ENCODE measurements at places on chromosomes 2 and 18. TPM values are rescaled to one million over a fixed set of nuclear protein-coding genes. Genes with fewer than 3 reads are reported as not detected.

REG3G gene
- polyA plus RNA-seq = not detected

ERBB4 gene
- polyA plus RNA-seq = 20.0 TPM

SCN9A gene
- 17.9 TPM for polyA plus RNA-seq

LYG2 gene
- polyA plus RNA-seq = 0.33 TPM

DNA sequence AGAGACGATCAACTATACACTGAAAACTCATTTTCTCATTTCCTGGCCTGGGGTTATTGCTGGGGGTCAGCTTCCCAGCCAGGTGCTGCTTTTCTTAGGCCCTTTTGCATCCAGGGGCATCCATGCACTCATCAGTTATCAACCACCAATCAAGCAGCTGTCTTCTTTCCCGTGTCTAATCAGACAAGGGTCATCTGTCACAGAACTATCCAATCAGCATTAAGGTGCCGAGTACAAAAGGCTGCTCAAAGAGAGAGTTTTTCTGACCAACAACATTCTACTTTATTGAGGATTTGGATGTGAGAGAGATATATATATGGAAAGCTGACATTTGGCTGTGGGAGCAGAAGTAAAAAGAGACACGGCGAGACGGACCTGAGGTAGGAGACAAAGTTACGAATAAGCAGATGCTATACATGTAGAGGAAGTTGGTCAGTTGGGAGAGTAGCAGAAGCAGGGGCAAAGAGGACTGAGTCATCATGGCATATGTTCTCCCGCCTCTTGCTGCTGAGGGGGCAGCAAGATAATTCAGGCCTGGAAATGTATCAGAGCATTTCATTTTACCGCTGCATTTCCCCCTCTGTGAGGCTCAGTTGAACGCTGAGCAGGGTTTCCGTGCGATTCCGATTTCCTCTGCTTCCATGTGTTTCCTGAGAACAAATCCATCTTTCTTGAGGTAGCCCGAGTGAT, 129.3 kb downstream of the NUP35 start:
- H3K4me3 ChIP-seq = no peak overlapping the region
- H3K27me3 ChIP-seq = no peaks in the 10 kb centered on the region
- peaks cover 3% of the 10 kb centered on the region for H3K4me1 ChIP-seq
- H3K27ac ChIP-seq = no peak overlapping the region
- no peak for DNase-seq

GRCh38 chr2:180938451-180938850, 42.0 kb upstream of the UBE2E3 start:
- no peak for DNase-seq
- no peaks in the 10 kb centered on the region for H3K4me1 ChIP-seq
- H3K36me3 ChIP-seq = no peaks in the 10 kb centered on the region
- no peaks in the 10 kb centered on the region for H3K27me3 ChIP-seq
- no peak overlapping the region for H3K4me3 ChIP-seq
- H3K27ac ChIP-seq = no peak overlapping the region

DNA sequence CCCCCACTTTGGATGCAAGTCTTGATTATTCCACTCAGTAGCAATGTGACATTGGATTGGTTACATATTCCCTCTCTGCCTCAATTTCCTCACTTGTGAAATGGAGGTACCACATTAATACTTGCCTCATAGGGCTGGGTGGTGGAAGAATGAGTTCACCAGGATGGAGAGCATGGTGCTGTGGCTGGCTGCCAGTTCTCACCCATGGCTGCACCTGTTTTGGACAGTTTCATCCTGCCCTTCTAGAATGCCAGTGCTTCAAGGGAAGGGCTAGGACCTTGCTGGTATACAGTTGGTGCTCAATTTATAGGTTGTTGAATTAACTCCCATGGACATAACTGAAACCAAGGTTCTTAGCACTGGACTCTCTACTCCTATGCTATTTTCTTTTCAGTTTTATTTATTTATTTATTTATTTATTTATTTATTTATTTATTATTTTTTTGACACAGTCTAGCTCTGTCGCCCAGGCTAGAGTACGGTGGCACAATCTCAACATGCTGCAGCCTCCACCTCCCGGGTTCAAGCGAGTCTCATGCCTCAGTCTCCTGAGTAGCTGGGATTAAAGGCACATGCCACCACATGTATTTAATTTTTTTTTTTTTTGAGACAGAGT, 5.3 kb upstream of the SH3RF3 start:
- H3K27ac ChIP-seq = no peak overlapping the region
- peaks cover 13% of the 10 kb centered on the region for H3K4me1 ChIP-seq
- H3K4me3 ChIP-seq = no peak overlapping the region
- no peaks in the 10 kb centered on the region for H3K27me3 ChIP-seq
- no peaks in the 10 kb centered on the region for H3K36me3 ChIP-seq

- no peak overlapping the region for H3K27ac ChIP-seq
- no peak overlapping the region for H3K4me3 ChIP-seq
- H3K27me3 ChIP-seq = peaks cover 21% of the 10 kb centered on the region
- H3K36me3 ChIP-seq = no peaks in the 10 kb centered on the region
- H3K4me1 ChIP-seq = peaks cover 27% of the 10 kb centered on the region
- peak; percentile 29 for DNase-seq
These were observed 15.4 kb upstream of the E2F6 start for GRCh38 chr2:11481426-11481788.

DNA sequence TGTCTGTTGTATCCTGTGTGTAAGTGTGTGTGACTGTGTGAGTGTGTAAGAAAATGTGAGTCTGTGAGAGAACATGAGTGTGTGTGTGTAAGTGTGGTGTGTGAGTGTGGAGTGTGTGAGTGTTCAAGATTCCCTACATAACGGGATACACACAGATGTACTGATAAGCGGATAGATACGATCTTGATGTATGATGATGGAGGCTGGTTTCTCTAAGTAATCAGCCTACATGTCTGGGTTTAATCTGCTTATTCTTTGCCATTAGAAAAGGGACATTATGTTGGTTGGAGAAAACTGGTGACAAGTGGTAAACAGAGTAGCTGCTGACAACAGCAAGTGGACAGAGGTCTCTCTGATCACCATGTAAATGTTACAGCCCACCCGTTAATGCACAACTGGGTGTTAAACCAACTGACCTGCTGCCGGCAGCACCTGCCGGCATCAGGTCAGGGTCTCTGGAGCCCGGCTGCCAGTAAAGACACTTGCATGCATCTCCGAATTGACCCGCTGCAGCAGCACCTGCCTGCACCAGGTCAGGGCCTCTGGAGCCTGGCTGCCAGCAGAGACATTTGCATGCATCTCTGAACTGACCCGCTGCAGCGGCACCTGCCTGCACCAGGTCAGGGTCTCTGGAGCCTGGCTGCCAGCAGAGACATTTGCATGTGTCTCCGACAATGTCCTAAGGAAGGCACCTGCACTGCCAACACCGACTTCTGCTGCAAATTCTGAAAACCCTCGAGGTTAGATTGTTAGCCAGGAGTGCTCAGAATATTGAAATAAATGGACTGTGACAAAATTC, 87.5 kb downstream of the MBP start:
- no peak for DNase-seq
- H3K4me3 ChIP-seq = no peak overlapping the region
- H3K36me3 ChIP-seq = peaks cover 5% of the 10 kb centered on the region
- peaks cover 27% of the 10 kb centered on the region for H3K4me1 ChIP-seq
- H3K27ac ChIP-seq = no peak overlapping the region

GRCh38 chr2:18247282-18248110, 313.0 kb downstream of the RDH14 start:
- H3K27ac ChIP-seq = no peak overlapping the region
- no peak overlapping the region for H3K4me3 ChIP-seq
- no peaks in the 10 kb centered on the region for H3K36me3 ChIP-seq
- H3K27me3 ChIP-seq = no peaks in the 10 kb centered on the region
- H3K4me1 ChIP-seq = no peaks in the 10 kb centered on the region
- DNase-seq = no peak

DNA sequence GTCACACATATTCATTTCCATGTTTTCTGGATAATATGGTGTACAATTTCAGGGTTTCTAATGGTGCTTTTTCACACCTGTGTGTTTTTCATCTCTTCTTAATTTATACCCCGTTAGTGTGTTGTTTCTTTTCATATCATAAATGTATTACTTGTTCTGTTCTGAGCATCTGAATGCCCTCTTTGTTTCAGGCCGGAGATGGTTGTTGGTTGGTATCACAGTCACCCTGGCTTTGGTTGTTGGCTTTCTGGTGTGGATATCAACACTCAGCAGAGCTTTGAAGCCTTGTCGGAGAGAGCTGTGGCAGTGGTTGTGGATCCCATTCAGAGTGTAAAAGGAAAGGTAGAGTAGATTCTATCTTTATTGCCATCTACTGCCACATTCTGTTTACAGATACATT, 45.1 kb upstream of the TBR1 start:
- H3K27me3 ChIP-seq = no peaks in the 10 kb centered on the region
- H3K4me3 ChIP-seq = no peak overlapping the region
- DNase-seq = no peak
- H3K27ac ChIP-seq = no peak overlapping the region
- H3K36me3 ChIP-seq = no peaks in the 10 kb centered on the region

DNA sequence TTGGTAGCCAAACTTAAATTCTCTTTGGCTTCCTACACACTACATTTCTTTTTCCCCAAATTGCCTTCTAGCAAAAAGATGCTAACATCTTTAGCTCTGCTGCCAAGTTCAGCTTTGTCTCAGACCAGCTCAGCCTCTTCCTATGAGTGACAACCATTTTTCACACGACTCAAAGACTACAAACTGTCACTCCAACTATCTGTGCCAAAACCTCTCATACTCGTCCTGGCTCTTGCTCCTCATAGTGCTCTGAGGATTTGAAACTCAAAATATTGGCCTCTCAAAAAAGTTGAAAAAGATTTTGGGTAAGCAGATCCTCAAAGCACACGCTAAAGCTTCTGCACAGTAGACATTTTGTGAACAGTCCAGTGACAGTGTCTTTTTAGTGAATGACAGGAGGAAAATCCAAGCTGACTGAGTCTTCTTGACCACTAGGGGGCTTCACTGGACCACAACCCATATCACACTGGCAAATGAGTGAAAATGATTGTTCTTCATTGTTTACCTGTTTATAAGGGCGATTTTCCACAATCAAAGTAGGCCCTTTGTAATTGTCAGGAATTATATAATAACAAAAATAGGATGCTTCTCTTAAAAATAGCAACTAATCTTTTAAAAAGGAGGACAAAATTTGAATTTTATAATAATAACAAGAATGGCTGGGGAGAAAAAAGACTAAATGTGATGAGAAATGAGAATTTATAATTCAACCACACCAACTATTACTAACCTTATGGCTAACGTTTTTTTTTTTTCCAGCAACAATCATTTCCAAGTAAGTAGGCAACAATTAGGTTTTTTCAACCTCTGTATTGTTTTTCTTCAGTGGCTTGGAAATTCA, 85.5 kb upstream of the PGAP1 start:
- no peak for DNase-seq
- H3K27me3 ChIP-seq = no peaks in the 10 kb centered on the region
- no peak overlapping the region for H3K27ac ChIP-seq
- peaks cover 6% of the 10 kb centered on the region for H3K36me3 ChIP-seq
- H3K4me1 ChIP-seq = peaks cover 8% of the 10 kb centered on the region

DNA sequence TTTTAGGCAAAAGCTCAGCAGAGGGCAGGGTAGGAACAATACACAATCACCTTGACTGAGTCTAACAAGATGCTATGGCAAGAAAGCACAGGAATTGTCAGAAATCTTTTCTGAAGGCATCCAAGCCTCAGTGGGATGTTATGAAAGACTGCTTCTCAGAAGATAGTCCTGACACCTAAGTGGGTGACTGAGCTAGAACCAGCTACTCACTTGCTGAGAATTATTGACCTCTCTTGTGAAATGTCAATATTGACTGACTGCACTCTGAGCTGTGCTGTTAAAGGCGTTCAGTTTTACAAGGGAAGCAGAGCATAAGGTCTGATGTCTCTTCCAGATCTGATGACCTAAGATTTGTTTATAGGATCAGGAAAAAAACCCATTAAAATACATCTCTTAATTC, 46.1 kb downstream of the TACR1 start:
- H3K27ac ChIP-seq = no peak overlapping the region
- H3K4me1 ChIP-seq = peaks cover 8% of the 10 kb centered on the region
- no peaks in the 10 kb centered on the region for H3K36me3 ChIP-seq

- H3K27me3 ChIP-seq = no peaks in the 10 kb centered on the region
- no peak overlapping the region for H3K4me3 ChIP-seq
- no peaks in the 10 kb centered on the region for H3K4me1 ChIP-seq
These were observed 75.8 kb upstream of the NARS1 start for GRCh38 chr18:57697426-57697825.

- peak overlapping the region; percentile 86 for H3K27ac ChIP-seq
- H3K4me1 ChIP-seq = peaks cover 64% of the 10 kb centered on the region
- H3K4me3 ChIP-seq = no peak overlapping the region
These were observed 21.3 kb downstream of the APCDD1 start for GRCh38 chr18:10475654-10476291.

DNA sequence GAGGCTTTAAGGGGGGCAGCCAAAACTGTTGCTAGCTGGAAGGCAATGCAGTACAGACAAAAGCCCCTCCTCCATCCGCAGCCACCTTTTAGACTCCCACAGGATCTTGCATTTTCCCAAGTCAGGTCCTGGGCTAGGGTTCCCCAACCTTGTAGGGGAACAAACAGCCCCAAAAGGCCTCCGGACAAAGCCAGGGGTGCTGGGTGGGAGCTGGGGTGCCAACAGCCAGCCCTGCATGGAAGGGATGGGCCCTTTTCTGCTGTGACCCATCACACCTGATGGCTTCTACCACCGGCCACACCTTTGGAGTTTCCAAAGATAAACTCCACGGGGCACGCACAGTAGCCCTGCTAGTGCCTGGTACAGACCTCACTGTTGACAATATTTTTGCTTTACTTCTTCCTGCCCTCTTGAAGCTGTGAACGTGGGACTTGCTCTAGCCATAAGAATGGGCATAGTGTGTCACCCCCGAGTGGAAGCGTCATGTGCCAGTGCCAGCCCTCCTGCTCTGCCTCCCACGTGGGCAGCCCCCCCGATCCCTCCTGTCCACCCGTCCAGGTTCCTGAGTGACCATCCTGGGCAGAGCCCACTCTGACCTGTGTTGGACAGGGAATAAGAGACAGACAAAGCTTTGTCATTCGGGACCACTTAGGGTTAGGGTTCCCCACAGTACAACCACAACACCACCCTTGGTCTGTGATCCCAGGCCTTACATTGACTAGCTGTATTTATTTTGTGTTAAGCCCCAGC, 18.8 kb downstream of the TUBB6 start:
- no peak for DNase-seq
- H3K36me3 ChIP-seq = peaks cover 48% of the 10 kb centered on the region
- H3K4me1 ChIP-seq = peaks cover 3% of the 10 kb centered on the region

DNA sequence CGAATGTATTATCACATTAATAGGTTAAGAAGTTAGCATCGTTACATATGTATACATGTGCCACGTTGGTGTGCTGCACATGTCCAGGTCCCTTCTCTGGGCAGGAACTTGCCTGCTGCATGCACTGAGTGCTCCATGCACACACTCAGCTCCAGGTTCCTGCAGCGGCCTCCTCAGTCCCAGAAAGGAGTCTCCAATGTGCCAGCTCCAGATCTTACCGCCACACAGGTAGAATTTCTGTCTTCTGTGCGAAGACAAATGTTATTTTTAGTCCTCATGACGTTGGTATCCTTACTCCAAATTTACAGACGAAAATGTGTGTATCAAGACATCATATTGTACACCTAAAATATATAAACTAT, 127.1 kb downstream of the GALR1 start:
- no peak for DNase-seq
- H3K27me3 ChIP-seq = no peaks in the 10 kb centered on the region
- H3K4me3 ChIP-seq = no peak overlapping the region

GRCh38 chr2:141468761-141469160, 662.1 kb downstream of the LRP1B start:
- no peaks in the 10 kb centered on the region for H3K36me3 ChIP-seq
- no peak overlapping the region for H3K4me3 ChIP-seq
- H3K27ac ChIP-seq = no peak overlapping the region
- no peaks in the 10 kb centered on the region for H3K27me3 ChIP-seq

All from spinal cord (tissue), 10 donors.